H1 (cell line): ENCODE measurements at places on chromosomes 12 and 14.

- no peak overlapping the region for H3K4me3 ChIP-seq
- H3K27me3 ChIP-seq, result peaks cover 18% of the 10 kb centered on the region
Measured at GRCh38 chr14:100675699-100676684, 50.7 kb upstream of the DLK1 start.

GRCh38 chr12:94749455-94749854 is 99.1 kb upstream of the TMCC3 start:
- no peaks in the 10 kb centered on the region for H3K4me1 ChIP-seq
- no peaks in the 10 kb centered on the region for H3K27me3 ChIP-seq
- no peak overlapping the region for H3K4me3 ChIP-seq

- H3K36me3 ChIP-seq, result no peaks in the 10 kb centered on the region
- peaks cover 1% of the 10 kb centered on the region for H3K27me3 ChIP-seq
- H3K4me1 ChIP-seq, result peaks cover under 1% of the 10 kb centered on the region
- H3K27ac ChIP-seq, result no peak overlapping the region
- H3K4me3 ChIP-seq, result no peak overlapping the region
- DNase-seq, result no peak
Measured at GRCh38 chr12:17352164-17352563, 737.8 kb downstream of the RERGL start.

DNA sequence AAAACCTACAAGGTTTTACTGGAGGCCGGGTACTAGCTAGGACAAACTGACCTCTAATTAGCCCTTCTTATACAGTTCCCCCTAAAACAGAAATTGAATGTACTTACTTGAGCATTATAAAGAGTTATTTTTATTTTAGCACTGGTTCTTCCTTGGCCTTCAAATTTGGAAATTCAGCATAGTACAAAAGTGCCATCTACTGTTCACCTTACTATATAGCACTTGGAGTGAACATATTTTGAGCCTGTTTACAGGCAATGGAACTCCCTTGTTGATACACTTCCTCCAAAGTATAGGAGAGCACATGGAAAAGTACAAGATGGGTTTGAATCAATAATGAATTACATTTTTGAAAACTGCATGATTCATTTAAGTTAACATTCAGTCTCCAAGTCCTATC is 3.9 kb upstream of the POC1B start:
- DNase-seq, result no peak
- no peaks in the 10 kb centered on the region for H3K4me1 ChIP-seq
- no peak overlapping the region for H3K4me3 ChIP-seq
- no peaks in the 10 kb centered on the region for H3K27me3 ChIP-seq
- H3K36me3 ChIP-seq, result no peaks in the 10 kb centered on the region

DNA sequence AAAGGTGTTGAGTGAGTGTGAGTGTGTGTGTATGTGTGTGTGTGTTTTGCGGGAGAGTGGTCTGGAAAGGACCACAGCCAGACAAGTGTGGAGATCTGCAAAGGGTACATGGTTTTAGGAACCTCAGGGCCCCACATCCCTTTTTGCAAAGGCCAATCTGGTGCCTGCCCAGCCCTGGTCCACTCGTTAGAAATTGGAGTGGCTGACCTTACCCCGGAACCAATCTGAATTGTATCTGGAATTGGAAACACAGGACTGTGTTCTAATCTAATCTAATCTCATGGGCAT is 11.3 kb upstream of the TBX3 start:
- no peak for DNase-seq
- no peaks in the 10 kb centered on the region for H3K36me3 ChIP-seq
- H3K27ac ChIP-seq, result no peak overlapping the region
- peaks cover 99% of the 10 kb centered on the region for H3K27me3 ChIP-seq

DNA sequence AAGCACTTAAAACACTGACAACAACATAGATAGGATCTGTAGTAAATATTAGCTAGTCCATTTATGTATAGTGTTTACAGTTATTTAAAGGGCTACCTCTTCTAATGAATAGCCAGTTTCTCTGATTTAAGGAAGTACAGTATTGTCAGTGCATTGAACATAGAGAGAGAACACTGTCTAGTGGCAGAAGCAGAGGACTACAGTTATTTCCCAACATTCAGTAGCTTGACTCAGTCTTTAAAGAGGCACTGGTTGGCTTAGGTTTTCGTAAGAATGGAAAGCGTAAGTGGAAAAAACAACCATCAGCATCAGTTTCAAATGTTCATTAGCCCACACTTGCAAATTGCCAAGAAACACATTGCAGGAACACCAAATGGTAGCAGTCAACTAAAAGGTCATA is 125.0 kb upstream of the HMGA2 start:
- H3K36me3 ChIP-seq, result no peaks in the 10 kb centered on the region
- H3K27ac ChIP-seq, result no peak overlapping the region
- no peak for DNase-seq
- no peaks in the 10 kb centered on the region for H3K4me1 ChIP-seq
- no peak overlapping the region for H3K4me3 ChIP-seq

DNA sequence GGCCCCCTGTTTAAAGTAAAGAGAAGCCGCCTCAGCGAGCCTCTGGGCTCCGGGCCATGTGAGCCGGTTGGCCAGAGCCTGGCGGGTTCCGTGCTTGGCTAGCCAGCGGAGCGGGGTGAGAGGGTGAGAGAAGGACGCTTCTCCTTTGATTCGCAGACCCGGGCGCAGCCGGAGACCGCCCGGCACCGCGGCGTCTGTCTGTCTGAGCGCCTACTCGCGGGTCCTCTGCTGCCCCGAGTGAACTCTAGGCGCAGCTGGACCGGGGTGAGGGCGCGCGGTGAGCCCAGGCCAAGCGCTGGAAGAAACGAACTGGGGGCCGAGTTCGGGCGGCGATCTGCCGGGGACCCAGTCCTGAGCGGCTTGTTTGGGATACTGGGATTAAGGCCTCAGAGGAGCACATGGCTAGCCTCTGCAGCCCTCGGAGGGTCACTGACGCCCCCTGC is 41.4 kb upstream of the TBX5 start:
- H3K4me1 ChIP-seq, result peaks cover 12% of the 10 kb centered on the region
- no peak for DNase-seq
- H3K27ac ChIP-seq, result no peak overlapping the region
- no peaks in the 10 kb centered on the region for H3K36me3 ChIP-seq
- peaks cover 90% of the 10 kb centered on the region for H3K27me3 ChIP-seq

DNA sequence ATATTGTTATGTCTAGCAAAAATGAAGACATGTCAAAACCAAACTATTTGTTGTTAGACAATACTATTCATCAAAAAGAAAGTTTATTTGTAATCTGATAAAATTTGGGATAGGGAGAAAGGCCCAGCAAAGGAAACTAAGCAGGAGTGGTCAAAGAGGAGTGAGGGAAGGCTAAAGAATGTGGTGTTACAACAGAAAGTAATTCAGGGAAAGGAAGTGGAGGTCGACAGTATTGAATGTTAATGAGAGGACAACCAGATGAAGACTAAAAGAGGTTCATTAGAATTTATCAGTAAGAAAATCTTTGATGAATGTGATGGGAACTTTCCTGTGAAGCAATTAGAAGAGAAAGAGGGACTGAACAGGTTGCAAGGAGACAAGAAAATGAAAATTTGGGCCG is 33.9 kb downstream of the PLCZ1 start:
- DNase-seq, result no peak
- no peak overlapping the region for H3K4me3 ChIP-seq
- no peaks in the 10 kb centered on the region for H3K36me3 ChIP-seq
- H3K27ac ChIP-seq, result no peak overlapping the region
- H3K27me3 ChIP-seq, result no peaks in the 10 kb centered on the region
- H3K4me1 ChIP-seq, result no peaks in the 10 kb centered on the region

- no peak overlapping the region for H3K4me3 ChIP-seq
- H3K27me3 ChIP-seq, result no peaks in the 10 kb centered on the region
- no peaks in the 10 kb centered on the region for H3K36me3 ChIP-seq
- no peaks in the 10 kb centered on the region for H3K4me1 ChIP-seq
- no peak overlapping the region for H3K27ac ChIP-seq
- no peak for DNase-seq
Measured at GRCh38 chr12:45670346-45671065, 59.0 kb upstream of the ARID2 start.

- no peaks in the 10 kb centered on the region for H3K36me3 ChIP-seq
- DNase-seq, result no peak
- H3K4me1 ChIP-seq, result peaks cover 11% of the 10 kb centered on the region
- H3K27me3 ChIP-seq, result no peaks in the 10 kb centered on the region
- no peak overlapping the region for H3K27ac ChIP-seq
Measured at GRCh38 chr12:111757361-111758119, 9.2 kb upstream of the ALDH2 start.

- H3K4me3 ChIP-seq, result peak overlapping the region; percentile 73
- H3K27ac ChIP-seq, result no peak overlapping the region
Measured at GRCh38 chr14:60164404-60164711, 840 bp downstream of the DHRS7 start.

DNA sequence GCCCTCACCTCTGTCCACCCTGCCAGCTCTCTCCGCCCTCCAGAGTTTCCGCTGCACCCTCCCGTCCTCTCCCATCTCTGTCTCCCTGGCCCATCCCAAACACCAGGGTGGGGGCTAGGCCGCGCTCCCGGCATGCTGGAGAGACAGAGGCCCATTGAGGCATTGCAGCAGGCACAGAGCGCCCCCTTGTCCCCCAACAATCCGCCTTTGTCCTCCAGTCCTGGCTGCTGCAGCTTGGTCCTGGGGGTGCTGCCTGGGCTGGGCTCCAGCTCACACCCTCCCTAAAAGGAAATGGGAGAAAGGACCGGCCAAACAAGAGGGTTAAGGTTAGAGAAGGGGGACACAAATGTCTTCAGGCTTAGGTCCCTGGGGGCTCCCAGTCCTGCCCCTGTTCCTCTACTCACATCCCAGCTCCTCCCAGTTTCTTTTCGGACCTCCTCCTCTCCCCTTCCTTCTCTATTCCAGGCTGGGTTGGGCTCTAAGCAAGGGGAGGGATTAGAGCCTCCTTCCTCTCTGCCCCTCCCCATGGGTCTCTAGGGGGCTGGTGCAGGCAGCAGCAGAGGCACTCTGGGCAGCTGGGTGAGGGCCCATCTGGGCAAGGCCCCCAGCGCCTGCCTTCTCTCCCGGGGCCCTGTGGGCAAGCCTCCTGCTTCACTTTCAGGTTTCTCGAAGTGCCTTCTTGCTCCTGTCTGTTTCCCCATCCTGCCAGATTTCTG is at the start of gene CMTM5:
TSS of gene CMTM5 (plus strand) at position 565 of the 716 bp plus-strand sequence. CDS start 206 bp downstream, outside the sequence.
- H3K4me3 ChIP-seq, result peak within 1 kb of the TSS; percentile 39
- DNase-seq, result no peak
- H3K4me1 ChIP-seq, result no peaks in the 10 kb centered on the region

- H3K27me3 ChIP-seq, result no peaks in the 10 kb centered on the region
- no peak overlapping the region for H3K4me3 ChIP-seq
- no peak for DNase-seq
- no peaks in the 10 kb centered on the region; the same call in 1 of the 2 replicates for H3K36me3 ChIP-seq
- H3K4me1 ChIP-seq, result no peaks in the 10 kb centered on the region
Measured at GRCh38 chr12:109855377-109855776, 22.2 kb upstream of the TRPV4 start.

- no peak for DNase-seq
- no peaks in the 10 kb centered on the region for H3K36me3 ChIP-seq
- no peak overlapping the region for H3K4me3 ChIP-seq
- no peak overlapping the region for H3K27ac ChIP-seq
- H3K27me3 ChIP-seq, result no peaks in the 10 kb centered on the region
Measured at GRCh38 chr14:54700717-54701116, 133.8 kb downstream of the SAMD4A start.

GRCh38 chr14:80271389-80271788 is 60.1 kb upstream of the DIO2 start:
- DNase-seq, result no peak
- no peaks in the 10 kb centered on the region for H3K27me3 ChIP-seq
- no peak overlapping the region for H3K4me3 ChIP-seq
- H3K4me1 ChIP-seq, result no peaks in the 10 kb centered on the region
- no peaks in the 10 kb centered on the region for H3K36me3 ChIP-seq

- H3K27ac ChIP-seq, result no peak overlapping the region
- H3K4me1 ChIP-seq, result no peaks in the 10 kb centered on the region
- no peak for DNase-seq
- no peaks in the 10 kb centered on the region for H3K27me3 ChIP-seq
Measured at GRCh38 chr12:120012067-120012621, 23.1 kb downstream of the BICDL1 start.

DNA sequence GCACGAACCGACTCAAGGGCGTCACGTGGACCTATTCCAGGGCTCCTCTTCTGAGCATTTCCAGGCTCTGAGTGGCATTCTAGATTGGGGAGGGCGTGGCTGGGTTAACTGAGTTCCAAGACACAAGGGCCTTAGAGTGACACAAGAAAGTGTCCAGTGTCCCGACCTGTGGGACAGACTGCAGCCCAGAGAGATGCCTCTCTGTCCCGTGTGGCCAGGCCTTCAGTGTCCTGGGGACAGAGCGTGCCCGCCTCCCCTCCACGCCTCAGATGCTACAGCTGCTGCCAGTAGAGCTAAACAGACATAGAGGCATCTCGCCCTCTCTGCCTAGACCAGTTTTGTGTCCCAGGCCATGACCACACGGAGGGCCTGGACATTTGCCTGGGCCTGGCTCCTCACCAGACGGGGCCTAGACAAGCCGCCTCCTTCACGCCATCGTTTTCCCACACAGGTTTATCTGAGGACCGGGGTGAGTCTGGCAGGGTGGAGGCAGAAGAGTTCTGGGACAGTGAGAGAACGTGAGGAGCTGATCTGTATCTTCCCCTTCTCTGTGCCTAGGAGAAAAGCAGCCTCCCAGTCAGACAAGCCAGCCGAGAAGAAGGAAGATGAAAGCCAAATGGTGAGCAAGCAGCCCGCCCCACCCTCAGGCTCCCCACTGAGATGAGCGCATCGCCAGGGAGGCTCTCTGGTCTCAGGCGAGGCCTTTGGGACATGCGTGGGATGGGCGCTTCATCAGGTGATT is 27.1 kb downstream of the DEGS2 start:
- no peak overlapping the region for H3K27ac ChIP-seq
- H3K4me1 ChIP-seq, result peaks cover 8% of the 10 kb centered on the region
- H3K36me3 ChIP-seq, result no peaks in the 10 kb centered on the region; the same call in 1 of the 2 replicates
- H3K27me3 ChIP-seq, result no peaks in the 10 kb centered on the region
- no peak overlapping the region for H3K4me3 ChIP-seq

DNA sequence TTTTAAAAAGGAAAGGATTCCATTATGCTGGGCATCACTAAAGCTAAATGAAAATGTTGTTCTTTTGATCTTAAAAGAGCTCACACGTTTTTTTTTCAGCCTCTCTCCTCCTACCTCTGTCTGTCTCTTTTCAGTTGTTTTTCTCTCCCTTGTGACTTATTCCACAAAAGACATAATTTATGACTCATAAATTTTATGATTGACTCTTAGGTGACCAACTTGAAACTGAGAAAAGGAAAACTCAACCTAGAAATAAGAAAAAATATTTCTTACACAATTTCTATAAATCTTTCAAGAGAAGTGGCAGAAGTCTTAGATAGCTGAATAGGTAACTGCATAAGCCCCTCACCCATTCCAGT is 227.7 kb upstream of the DDHD1 start:
- no peaks in the 10 kb centered on the region for H3K4me1 ChIP-seq
- DNase-seq, result no peak
- no peaks in the 10 kb centered on the region for H3K36me3 ChIP-seq
- H3K27me3 ChIP-seq, result no peaks in the 10 kb centered on the region

DNA sequence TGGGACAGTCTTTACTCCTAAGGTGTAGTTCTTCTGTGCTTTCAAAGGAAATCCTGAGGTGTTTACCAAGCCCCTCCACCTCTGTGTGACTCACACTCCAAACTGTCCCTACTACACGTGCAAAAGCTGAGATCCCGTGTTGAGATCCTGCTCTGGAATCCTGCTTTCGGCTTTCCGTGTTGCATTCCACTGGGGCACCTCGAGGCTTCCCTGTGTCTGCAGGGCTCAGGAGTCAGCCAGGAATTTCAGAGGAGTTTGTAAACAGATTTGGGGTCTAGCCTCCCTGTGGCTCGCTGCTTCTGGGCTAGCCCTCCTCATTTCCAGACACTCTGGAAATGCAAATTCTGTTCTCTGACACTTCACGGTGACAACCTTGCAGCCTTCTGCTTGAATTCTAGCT is 48.4 kb downstream of the CACNA2D4 start:
- no peaks in the 10 kb centered on the region for H3K4me1 ChIP-seq
- peak; percentile 35 for DNase-seq
- no peaks in the 10 kb centered on the region for H3K36me3 ChIP-seq
